ENCODE measurements at places on chromosomes 6 and 20.

DNA sequence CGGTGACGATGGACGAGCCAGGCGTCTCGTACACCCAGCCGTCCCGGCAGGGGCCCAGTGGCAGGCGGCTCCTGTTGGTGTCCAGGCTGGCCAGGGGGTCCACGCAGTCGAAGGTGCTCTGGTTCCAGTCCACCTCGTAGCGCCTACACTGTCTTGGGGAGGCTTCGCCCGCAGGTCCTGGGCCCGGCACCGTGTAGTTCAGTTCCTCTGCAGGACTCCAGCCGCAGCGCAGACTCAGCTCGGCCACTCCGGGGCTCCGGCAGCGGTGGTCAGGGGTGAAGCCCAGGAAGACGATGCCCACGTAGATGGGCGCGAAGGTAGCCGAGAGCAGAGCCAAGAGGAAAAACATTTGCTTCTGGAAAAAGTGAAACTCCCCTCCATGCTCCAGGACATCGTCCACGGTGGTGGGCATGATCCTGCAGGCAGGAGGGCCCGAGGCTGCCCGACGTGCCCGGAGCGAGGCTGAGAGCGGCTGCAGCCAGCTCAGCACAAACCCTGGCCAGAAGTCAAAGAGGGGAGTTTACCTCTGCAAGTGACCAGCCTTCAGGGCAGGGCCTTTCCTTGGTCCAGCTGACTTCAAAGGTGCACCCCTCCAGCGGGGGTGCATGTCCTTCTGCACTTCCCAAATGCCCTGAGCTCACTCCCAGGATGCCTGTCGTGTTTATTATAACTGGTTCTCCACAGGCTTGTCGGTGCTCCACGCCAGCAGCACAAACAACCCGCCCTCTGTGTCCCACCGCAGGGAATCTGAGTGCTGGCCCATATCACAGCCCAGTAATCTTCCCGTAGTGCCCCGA, at the start of gene SLC22A2:
Gene SLC22A2 (minus strand): TSS at position 476 of the 797 bp plus-strand sequence. CDS start 64 bp downstream, at position 412.
- DNase-seq, result no peak

GRCh38 chr6:158049055-158050028, 67.7 kb downstream of the SYNJ2 start:
- no peak for DNase-seq

DNA sequence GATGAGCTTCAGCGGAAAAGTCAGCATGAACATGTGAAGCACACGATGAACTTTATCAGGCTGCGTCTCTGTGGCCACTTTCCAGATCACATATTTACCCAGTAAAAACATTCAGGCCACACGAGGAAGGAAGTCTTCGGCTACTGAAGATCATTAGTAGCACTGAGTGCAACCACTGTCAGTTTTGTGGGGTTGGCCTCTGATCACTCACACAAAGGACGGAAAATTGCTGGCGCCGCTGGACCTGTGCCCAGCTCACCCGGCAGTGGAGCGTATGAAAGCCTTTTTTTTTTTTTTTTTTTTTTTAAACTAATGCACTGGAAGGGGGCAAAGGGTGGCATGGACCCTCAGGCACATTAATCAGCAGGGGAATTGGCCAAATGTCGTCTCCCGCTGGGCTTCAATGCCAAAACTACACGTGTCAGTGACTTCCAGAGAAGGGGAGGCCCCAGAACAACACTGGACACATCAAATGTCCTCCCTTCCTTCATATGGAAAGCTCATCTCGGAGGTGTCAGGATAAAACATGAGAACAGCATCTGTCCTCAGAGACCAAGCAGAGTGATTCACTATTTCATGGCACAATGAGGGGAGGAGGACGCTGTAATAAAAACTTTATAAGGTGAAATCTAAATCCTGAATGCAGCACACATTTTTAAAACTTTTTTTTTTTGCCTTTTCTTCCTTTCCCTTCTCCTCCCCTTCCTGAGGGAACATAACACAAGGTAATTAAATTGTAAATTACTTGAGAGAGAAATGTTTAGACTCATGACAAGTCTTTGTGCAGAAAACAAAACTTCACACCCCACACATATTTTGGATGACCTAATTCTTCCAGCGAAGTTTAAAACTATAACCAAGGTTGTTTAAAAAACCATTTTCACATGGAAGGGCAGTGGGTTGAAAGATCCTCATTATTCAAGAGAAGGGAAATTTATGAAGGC, 223.4 kb downstream of the FOXC1 start:
- DNase-seq, result peak; percentile 64

- no peak for DNase-seq
Observed at GRCh38 chr6:37149745-37150144, 20.2 kb upstream of the PIM1 start.

Measured in left colon (tissue), 2 donors.